Stimulated activated CD4-positive, alpha-beta T cell treated with anti-CD3 and anti-CD28 coated beads, Interleukin-2, amount 100 ng/mL, for 48 hours (primary cell): ENCODE measurements at places on chromosomes 3 and 15.

- DNase-seq: no peak
These were observed 35.1 kb downstream of the HMG20A start for GRCh38 chr15:77455696-77456321.

DNA sequence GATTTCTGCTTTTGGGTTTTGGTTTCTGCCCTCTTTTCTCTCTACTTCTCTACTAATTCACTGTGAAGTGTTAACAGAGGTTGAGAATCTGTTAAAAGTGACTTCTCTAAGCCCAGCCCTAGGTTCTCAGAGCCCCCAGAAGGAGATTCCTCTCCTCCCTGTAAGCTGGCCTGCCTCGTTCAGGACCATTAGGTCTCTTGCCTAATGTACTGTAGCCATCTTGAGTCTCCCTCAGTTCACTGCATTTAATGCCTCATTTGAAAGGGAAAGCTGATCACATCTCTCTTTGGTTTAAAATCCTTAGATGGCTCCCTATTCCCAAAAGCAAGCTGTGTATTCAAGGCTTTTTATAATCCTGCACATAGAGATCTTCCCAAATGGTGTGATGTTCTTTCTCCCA is 16.3 kb downstream of the RTP1 start:
- DNase-seq: no peak

DNA sequence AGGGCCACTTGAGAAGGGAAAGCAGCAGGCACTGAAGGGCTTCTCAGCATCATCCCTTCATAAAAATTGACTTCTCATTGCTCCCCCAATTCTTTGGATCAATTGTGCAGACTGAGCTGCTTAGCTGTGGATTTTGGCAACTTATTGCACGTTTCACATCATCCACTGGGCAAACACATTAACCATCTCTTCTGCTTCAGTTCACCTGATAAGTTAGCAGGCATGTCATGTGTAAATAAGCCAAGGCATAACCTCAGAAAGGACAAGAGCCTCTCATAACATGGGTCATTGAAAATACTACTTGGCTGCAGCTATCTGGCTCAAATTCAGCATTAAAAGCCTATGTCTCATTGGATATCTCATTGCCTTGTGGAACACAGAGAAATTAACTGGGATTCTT is 366.5 kb downstream of the LRRC3B start:
- no peak for DNase-seq

DNA sequence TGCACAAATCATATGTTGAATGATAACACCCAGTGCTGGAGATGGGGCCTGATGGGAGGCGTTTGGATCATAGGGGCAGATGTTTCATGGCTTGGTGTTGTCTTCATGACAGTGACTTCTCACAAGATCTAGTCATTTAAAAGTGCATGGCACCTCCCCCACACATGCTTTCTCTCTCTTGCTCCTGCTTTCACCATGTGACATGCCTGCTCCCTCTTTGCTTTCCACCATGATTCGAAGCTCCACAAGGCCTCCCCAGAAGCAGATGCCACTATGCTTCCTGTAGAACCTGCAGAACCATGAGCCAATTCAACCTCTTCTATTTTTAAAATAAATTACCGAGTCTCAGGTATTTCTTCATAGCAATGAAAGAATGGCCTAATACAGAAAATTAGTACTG is 17.8 kb upstream of the SH3BP5 start:
- DNase-seq: no peak

- DNase-seq: no peak
These were observed 13.3 kb upstream of the CCR1 start for GRCh38 chr3:46221391-46221790.

GRCh38 chr15:86481720-86482119 is 402.0 kb downstream of the AGBL1 start:
- DNase-seq: no peak

DNA sequence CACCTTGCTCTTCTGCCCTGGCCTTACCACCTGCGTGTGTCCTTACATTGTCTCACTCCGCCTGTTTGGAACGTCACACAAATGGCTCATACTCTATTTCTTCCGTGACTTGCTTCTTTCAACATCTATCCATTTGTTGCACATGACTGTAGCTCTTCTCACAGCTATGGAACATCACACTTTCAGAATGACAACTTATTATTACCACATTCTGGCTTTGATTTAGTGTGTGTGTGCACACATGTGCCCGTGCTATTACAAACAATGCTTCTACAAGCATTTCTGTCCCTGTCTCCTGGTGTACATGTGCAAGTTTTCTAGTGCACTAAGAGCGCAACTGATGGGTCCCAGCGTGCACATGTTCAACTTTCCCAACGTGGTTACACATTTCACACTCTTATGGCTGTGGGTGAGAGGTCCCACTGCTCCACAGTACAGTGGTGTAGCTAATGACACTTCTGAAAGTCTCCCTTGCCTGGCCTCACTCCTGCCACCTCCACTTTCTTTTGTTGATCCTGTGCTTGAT is 37.8 kb downstream of the PTH1R start:
- no peak for DNase-seq

- DNase-seq: no peak
These were observed 7.4 kb upstream of the PCOLCE2 start for GRCh38 chr3:142896201-142896755.

DNA sequence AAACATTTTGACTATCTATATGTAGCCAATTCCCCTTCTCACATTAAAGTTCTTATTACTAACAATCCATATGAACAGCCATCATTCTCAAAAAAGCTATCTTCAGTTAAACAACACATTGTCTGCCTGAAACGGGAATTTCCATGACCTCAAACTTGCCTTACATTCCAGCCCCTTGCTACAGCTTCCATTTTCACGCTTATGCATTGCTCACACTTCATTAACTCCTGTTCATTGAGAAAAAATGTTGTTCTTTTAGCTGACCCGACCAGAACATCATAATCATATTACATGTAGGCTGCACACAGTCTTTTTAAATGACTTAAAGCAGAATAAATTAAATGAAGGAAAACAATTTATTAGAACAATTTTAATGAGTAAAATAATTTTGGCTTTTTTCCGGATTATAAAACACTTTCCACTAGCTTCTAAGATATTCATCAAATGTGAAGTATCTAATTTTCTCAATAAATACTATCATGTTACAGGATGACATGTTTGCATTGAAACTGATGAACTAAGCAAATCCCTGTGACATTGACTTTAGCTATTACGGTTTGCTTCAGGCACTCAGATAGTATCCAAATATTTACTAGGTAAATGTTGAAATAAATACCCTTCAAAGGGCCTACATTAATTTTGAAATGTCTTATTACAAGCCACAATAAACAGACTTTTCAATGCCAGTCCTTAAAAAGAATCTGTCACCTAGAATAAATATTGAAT is 49.9 kb downstream of the P3H2 start:
- DNase-seq: no peak

- no peak for DNase-seq
These were observed 13.3 kb upstream of the HHLA2 start for GRCh38 chr3:108283006-108283405.

DNA sequence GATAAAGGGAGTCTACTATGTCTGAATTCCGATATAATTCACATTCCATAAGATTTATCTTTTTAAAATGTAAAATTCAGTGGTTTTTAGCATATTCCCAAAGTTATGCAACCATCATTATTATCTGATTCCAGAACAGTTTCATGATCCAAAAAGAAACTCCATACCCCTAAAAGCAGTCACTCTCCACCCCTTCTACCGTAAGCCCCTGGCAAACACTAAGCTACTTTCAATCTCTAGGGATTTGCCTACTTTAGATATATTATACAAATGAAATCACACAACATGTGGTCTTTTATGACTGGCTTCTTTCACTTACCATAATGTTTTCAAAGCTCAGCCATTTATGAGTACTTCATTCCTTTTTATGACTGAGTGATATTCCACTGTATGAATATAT is 65.6 kb downstream of the TMEM212 start:
- DNase-seq: no peak

DNA sequence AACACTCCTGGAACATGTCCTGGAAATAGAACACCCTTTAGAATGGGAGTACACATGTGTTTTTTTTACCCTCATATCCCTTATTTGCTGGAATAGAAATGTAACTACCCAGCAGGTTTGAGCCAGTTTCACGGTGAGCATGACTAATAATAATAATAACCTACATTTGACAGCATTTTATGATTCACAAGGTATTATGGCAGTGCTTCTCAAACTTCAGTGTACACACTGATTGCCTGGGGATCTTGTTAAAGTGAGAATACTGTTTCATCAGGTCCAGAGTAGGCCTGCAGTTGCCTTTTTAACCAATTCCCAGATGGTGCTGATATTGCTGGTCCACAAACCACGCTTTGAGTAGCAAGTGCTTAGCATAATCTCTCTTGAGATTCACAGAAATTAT is 63.9 kb downstream of the NFKBIZ start:
- DNase-seq: no peak

DNA sequence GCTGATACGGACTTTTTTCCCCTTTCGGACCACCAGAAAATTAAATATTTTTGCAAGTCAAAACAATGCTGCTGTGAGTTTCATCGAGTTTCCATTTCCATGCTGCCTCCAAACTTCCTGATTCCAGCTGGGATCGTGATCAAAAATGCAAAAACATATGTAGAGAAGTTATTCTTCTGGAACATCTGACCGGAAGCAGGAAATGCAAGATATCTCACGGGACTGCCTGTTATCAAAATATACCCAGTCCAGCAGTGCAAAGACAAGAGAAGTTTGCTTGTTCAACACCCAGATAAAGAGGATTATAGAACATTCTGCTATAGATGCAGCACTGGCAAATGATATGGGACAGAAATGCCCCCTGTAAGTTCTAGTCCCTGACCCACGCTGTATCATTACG is 726.7 kb upstream of the NR2F2 start:
- DNase-seq: no peak

- no peak for DNase-seq
These were observed 78.5 kb downstream of the HMG20A start for GRCh38 chr15:77499087-77499760.

GRCh38 chr3:1135194-1135593 is 42.4 kb downstream of the CNTN6 start:
- DNase-seq: no peak

GRCh38 chr3:100173961-100174360 is 59.7 kb upstream of the FILIP1L start:
- DNase-seq: no peak
